ENCODE measurements at places on chromosomes 1 and 21.

- DNase-seq = no peak
Observed at GRCh38 chr1:210298936-210299335, 29.8 kb upstream of the HHAT start.

- DNase-seq = no peak
Observed at GRCh38 chr1:147243841-147244240, 1.4 kb downstream of the CHD1L start.

- no peak for DNase-seq
Observed at GRCh38 chr1:178537382-178538090, 24.6 kb downstream of the TEX35 start.

- DNase-seq = no peak
Observed at GRCh38 chr1:63774617-63775417, 1.0 kb downstream of the ROR1 start.

- DNase-seq = no peak
Observed at GRCh38 chr1:96934282-96934681, 212.7 kb downstream of the PTBP2 start.

DNA sequence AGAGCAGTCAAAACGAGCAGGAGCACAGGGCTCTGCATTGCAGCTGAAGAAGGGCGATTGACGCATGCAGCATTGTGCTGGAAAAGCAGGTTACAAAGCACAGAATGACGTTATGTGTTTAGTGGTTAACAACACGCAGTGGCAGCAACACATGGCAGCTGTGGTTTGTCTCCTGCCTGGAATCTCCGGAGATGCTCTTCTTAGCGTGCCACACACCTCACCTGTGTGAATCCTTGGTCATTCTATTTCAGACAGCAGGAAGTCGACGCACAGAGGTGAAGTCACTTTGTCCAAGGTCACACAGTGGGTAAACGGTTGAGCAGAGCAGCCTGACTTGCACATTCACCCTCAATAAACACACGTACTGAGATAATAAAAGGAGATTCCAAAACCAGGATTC is 14.7 kb downstream of the OBSCN start:
- no peak for DNase-seq

- no peak for DNase-seq
Observed at GRCh38 chr1:172826096-172826741, 167.3 kb downstream of the FASLG start.

DNA sequence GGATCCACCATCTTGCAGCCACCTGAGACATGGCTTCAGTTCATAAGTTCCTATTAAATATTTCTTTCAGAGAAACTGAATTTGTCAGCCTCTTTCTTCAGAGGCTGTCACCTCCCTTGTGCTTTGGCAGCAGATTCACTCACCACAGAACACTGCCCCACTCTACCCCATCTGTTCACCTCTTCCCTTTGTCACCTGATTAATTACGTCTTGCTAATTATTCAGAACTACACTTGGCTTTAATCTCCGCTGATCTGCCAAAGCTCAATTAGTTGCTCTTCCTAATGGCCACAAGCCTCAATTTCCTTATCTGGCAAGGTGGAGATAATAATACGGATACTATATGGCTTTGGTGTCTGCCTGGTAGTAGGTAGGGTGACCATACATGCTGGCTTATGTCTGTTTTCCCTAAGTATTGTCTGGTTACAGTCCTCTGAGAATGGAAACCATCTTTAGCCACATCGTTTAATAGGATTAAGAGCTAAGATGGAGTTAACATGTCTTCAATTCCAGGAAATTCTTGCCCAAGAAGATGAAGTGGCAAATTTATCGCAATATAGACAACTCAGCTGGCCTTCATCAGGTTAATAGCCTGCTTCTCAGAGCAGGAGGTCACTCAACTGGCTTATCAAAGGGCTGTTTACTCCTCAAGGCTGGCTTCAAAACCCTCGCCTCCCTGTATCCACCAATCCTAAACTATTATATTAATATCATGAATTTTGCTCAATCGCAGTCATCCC is 58.2 kb upstream of the ADAR start:
- DNase-seq = no peak

DNA sequence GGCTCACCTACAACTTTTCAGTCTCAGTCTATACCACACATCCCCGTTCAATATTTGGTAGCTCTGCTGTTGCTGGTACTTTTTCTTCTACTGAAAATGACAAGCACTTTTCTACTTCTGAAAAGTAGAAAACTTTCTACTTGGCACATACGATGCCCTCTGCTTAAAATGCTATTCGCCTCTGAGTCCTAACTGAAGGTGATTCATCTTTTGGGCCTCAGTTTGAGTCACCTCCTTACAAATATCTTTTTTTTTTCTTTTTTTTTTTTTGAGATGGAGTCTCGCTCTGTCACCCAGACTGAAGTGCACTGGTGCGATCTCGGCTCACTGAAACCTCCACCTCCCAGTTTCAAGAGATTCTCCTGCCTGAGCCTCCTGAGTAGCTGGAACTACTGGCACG is 136.0 kb upstream of the CYYR1 start:
- no peak for DNase-seq

GRCh38 chr1:230010603-230011332 is 56.3 kb upstream of the GALNT2 start:
- no peak for DNase-seq

GRCh38 chr1:156591432-156592157 is at the start of gene NAXE:
Gene NAXE (plus strand): TSS chr1:156591776. CDS start chr1:156591805, 29 bp downstream.
- peak; percentile 68 for DNase-seq

- DNase-seq = no peak
Observed at GRCh38 chr1:189775343-189775742, 702.3 kb downstream of the BRINP3 start.

GRCh38 chr1:78843111-78843510 is 163.4 kb downstream of the ADGRL4 start:
- no peak for DNase-seq

- no peak for DNase-seq
Observed at GRCh38 chr1:223001653-223002634, 141.1 kb downstream of the TLR5 start.

GRCh38 chr1:70717211-70717610 is 306.1 kb downstream of the CTH start:
- no peak for DNase-seq

DNA sequence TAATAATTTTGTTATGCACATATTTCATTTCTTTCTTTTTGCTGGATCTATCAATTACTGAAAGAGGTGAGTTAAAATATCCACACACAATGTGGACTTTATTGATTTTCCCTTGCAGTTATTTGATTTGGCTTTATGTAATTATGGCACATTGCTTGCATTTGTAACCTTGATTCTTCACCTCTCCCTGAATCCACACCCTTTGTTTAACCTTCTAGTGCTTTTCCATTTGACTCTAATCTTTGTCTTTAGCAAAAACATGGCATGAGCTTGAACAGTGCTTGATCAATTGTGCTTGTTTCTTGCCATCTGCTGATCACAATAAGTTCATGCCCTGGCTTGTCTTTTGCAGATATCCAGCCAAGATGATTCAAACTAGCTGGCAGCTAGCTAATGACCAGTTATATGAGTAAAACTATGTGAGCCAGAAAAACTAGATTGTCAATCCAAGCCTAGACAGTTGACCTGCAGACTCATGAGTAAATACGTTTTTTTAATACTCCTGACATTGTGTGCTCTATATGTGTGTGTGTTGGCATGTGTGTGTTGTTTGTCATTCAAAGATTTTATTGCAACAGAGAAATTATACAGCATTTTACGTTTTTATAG is 899.2 kb downstream of the NCAM2 start:
- DNase-seq = peak; percentile 12

GRCh38 chr21:31537872-31538576 is 121.5 kb upstream of the SOD1 start:
- no peak for DNase-seq

DNA sequence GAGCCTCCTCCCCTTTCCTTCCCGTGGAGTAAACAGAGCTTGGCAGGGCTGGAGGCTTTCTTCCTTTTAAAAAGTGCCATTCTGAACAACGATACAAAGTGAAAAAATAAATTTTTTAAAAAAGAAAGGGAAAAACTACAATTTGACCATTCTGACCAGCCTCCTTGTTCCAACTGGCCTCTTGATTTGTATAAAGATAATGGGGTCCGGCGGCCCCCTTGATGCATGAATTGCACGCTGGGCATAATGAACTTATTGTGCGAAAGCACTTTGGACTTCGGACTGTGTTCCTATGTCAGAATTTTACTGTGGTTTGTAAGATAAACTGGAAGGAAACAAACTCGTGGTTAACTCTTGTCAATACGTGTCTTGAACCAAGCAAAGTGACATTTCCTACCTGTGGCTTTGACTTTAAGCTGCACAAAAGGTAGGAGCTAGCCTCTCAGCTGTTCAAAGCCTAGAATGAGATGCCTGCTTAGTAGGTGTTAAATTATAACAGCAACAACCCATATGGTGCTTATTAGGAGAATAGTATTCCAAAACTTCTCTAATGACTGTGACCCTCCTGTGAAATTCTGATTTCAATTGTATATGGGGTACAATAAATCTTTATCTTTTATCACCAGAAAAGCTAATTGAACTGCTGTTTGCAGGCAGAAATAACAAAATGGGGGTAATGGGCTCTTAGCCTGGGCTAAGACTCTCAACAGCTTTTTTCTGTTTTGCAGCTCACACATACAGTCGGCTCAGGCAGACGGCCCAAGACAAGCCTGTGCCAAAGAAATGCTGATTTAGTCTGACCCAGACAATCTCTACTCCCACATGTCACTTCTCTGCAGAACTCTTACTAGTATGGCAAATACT is 9.3 kb downstream of the IRF2BP2 start:
- no peak for DNase-seq

- DNase-seq = no peak
Observed at GRCh38 chr1:216793973-216794372, 70.7 kb upstream of the ESRRG start.

- DNase-seq = peak; percentile 27
Observed at GRCh38 chr1:162055062-162055461, 14.4 kb upstream of the NOS1AP start.

DNA sequence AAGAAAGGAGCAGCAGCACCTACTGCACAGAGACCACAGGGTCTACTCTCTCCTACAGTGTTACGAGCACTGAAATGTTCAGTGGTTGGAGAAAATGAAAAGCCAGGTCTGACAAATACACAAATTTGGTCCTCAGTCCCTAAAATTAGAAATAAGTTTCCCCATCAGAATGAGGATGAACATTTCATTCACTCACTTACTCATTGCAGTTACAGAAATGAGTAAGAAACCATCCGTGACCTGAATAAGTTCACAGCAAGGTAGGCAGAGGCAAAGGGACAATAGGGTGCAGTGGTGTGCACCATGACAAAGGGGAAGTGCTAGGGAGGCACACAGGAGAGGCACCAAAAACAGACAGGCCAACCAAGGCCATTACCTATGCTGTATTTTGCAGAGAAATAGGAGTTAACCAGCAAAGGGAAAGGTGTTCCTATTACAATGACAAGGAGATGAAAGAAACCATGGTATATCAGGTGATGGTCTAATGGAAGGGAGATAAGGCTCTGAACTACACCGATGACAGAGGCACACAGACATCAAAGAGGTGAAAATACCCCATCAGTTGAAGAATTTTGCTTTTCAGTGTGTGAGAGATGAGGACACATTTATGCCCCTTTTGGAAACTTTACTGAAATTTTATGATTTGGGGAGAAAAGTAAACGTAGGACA is 29.4 kb downstream of the VAV3 start:
- no peak for DNase-seq

DNA sequence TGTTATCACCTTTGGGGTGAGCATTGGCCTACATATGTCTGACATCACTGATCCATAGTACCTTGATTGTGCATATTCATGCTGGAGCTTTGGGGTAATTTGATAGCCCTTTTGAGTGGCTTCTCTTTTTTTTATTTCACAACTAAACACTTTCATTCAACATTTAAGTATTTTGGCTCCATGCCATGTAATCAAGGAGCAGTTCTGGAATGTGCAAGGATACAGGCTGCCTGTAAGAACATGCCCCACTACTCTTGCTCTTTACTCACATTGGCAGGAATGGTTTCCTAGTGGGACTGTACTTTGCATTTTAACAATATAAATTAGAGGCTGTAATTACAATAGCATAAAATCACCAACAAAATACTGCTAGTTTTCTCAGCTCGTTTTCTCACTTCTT is 300.7 kb upstream of the SPAG17 start:
- DNase-seq = no peak

DNA sequence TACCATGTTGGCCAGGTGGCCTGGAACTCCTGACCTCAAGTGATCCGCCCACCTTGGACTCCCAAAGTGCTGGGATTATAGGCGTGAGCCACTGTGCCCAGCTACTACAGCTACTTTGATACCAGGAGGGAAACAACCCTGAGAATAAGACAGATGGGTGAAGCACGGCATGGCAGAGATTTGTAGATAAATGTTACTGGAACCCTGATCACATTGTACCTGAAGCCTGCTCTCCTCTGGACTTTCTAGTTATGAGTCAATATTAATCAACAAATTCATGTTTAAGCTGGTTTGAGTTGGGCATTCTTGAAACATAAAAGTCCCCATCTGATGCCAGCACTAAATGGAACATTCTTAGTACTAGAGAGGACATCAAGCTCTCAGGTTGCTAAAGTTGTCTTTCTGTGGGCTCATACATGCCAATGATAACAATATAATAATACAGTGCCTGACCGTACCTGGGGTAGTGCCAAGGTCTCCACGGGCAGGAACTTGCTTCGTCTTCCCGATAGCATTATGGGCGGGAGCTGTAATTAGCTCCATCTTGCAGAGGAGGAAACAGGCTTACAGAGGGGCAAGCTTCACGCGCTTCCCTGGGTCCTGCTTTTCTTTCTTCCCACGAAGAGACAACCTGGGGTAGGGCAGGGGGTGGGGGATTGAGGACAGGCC is 30.7 kb upstream of the SLC19A1 start:
- no peak for DNase-seq

DNA sequence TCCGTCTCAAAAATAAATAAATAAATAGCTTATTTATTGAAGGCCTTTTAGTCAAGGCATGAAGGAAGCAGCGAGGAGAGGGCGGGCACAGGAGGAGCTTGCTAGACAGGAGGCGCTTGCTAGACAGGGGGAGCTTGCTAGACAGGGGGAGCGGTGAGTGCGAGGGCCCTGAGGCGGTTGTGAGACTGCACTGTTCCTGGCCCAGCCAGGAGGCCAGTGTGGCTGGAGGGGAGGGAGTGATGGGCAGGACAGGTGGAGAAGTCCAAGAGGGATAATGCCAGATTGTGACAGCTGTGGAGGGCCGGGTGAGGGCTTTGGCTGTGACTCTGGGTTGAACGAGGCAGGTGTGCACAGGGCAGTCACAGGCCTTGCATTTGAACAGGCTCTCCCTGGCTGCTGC is 18.2 kb downstream of the KIF17 start:
- no peak for DNase-seq

- no peak for DNase-seq
Observed at GRCh38 chr21:42002421-42002958, 7.7 kb downstream of the ZBTB21 start.

DNA sequence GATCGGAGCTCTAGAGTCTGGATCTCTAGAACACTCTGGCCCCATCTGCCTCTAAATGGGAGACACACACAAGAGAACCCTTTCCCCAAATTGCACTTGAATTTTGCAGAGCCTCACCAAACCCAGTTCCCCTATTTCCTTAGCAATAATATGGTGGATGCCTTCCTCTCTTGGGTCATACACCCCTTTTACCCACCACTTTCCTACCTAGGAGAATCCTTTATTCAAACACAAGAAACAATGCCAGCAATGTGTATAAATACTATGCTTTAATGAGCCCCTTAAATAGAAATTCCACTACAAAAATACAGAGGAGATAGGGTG is 760 bp upstream of the SF3B4 start:
- DNase-seq = no peak
